ELF-1 (cell line): ENCODE measurements at places on chromosomes 4 and X.

DNA sequence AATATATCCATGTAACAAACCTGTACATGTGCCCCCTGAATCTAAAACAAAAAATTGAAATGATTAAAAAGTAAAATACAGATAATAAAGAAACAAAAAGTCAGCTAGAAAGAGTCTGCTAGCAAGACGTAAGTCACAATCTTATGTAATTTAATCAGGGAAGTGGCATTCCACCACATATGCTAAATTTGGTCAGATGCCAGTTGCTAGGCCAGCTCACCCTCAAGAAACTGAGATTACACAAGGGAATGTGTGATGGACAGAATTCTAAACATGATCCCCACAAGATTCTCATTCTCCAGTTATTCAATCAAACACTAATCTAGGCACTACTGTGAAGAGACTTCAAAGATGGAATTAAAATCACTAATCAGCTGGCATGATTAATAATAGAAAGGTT lies 689.3 kb downstream of the CENPC start:
- DNase-seq, result no peak

- DNase-seq, result no peak
Observed at GRCh38 chr4:159608436-159608835, 505.6 kb downstream of the RAPGEF2 start.

GRCh38 chrX:66015152-66015831 lies 24.6 kb downstream of the VSIG4 start:
- no peak for DNase-seq

DNA sequence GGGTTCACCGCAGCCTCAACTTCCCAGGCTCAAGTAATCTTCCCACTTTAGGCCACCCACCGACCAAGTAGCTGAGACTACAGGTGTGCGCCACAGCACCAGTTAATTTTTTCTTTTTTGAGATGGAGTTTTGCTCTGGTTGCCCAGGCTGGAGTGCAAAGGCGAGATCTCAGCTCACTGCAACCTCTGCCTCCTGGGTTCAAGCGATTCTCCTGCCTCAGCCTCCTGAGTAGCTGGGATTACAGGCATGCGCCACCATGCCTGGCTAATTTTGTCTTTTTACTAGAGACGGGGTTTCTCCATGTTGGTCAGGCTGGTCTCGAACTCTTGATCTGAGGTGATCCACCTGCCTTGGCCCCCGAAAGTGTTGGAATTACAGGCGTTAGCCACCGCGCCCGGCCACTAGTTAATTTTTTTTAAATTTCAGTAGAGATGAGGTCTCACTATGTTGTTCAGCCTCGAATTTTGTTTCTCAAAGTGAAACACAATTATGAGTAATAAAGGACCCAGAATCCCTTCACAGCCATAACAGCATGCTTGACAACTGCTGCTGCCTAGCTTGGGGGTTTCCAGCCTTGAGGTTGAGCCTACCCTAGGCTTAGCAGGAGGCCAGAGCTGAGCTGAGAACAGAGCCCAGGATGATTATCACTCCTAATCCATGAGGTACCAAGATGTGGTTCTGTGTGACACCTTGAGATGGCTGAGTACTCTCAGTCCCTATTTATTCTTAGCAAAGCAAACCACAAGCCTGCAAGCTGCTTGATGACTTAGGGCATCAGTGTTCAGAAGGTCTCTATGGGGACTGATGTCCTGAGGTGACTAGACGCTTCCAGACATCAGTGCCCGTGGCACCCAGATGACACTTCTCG lies 41.6 kb upstream of the NKRF start:
- no peak for DNase-seq
